ENCODE measurements at places on chromosomes 2 and 18. TPM values are rescaled to one million over a fixed set of nuclear protein-coding genes. Genes with fewer than 3 reads are reported as not detected.

DNA sequence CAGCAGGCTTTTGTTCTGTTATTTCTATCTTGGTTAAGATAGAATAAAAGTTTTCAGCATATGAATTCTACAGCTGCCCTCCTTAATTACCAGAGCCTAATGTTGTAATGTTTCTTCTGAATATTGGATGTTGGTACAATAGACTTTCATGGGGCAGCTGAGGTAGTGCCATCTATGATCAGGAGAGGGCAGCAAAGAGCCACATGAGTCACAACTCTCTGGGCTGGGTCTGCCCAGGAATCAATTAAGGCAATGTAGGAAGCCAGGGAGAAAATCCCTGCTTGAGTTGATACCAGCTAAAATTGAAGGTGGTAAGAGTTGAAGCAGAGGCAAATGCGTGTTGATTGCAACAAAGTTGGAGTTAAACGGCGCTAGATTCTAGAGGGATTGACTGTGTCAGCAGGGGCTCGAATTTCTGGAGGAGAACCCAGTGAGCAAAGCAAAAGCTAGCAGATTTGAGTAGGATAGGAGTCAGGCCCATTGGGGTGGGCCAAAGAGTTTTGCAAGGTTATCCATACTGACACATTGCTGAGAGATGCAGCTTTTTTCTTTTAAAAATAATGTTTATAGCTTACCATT is 10.6 kb upstream of the MC5R start:
- DNase-seq: peak; percentile 77

DNA sequence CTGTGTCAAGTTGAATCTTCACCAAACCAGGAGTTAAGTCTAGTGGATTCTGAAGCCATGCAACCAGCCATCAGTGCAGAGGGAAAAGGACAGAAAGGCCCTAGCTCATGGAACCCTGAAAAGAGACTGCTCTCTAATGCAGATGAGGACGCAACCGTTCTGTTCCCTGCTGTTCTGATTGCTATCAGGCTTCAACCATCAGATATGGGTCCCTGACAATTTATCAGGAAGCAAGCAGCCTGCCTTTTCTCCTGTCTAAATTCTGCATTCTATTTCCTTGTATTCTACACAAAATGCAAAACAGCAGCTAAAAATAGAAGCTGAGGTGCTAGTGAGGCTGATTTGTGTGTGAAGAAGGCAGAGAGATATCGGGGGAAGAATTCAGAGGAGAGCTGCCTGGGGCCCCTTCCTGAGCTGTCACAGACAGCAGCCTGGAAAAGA is 68.4 kb upstream of the RTN4 start:
- DNase-seq: no peak

DNA sequence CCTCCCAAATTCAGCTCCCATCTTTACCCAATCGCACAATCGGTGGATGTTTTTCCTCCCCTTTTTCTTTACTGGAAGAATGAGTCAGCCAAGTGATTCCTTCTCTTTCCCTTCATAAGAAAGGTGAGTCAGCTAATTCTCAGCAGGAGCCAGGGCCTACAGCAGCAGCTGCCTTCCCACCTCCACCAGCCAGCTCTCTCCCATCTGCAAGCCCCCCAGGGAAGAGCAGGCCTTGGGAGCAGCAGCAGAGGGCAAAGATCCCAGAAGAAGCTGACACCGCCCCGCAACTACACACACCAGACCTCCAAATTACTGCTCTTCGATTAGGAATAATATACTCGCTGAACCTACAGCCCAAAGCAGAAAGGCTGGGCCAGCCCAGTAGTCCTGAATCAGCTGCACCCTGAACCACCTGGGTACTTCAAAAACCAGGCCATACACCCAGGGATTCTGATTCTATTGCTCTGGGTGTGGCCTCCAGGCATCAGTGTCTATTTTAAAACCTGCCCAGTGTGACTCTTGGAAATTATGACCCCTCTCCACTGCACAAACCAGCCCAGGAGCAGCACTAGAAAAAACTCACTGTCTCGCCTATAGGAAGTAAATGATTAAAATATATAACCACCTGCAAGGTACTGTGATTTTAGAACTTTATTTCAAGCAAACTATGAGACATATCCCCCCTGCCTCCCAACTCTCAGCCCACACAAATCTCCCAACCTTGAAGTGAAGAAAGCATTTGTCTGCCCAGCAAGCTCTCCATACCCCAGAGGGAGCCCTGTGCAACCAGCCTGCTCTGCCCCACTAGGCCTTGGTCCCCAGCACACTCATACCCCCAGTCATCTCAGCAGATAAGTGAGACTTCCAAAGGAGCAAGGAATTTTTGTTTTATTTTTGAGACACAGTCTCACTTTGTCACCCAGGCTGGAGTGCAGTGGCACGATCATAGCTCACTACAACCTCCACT is 7.3 kb downstream of the SFXN5 start:
- no peak for DNase-seq

DNA sequence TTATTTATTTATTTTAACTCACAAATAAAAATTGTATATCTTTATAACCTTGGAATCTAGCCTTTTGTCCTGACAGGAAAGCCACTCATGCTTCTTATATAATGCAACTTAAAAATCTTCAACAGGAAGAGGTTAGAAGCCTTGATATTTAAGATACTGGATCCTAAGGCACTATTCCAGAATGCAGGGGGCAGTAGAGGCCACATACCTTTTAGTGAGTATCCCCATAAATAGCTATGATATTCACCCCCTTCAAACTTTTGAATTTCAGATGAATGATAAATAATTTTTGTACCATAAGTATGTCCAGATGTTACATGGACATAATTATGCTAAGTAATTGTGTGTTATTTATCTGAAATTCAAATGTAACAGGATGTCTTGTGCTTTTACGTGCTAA is 592.7 kb upstream of the VRK2 start:
- DNase-seq: no peak

DNA sequence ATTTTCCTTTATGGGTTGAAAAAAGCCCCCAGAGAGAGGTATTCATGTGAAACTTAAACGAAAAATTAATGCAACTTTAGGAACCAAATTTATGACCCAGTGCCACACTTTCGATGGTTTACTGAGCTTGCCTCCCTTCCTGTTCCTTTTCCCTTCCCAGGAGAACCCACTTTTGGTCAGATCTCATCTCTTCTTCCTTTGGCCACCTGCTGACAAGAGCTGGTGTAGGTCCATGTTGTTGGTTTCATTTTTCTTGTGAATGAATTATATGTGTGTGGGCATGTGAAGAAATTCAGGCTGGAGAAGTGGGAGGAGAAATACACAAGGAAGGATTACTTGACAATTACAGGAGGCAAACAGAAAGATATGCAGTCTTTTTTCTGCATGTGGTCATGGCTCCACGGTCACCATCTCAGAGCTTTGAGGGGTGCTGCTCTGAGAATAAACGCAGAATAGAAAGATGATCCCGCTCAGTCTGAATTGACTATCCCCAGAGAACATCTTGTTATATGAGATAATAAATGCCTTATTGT is 111.3 kb upstream of the TCF4 start:
- no peak for DNase-seq

The PROKR1 gene
- total RNA-seq: 0.08 TPM

The STPG4 gene
- 0.21 TPM for total RNA-seq

The NEMP2 gene
- total RNA-seq: 5.1 TPM
